H7 (cell line): ENCODE measurements at places on chromosomes 2 and 18. TPM values are rescaled to one million over a fixed set of nuclear protein-coding genes. Genes with fewer than 3 reads are reported as not detected.
A peak's percentile ranks its signal among the peaks of the same experiment; 100 is the strongest.

- peak; percentile 96 for DNase-seq
Observed at GRCh38 chr2:120587279-120587996, 148.2 kb upstream of the GLI2 start.

GRCh38 chr2:223056701-223057418, 4.9 kb downstream of the KCNE4 start:
- DNase-seq, result no peak

SATB2 gene
- 10.3 and 15.7 TPM in 2 replicates for total RNA-seq

DNA sequence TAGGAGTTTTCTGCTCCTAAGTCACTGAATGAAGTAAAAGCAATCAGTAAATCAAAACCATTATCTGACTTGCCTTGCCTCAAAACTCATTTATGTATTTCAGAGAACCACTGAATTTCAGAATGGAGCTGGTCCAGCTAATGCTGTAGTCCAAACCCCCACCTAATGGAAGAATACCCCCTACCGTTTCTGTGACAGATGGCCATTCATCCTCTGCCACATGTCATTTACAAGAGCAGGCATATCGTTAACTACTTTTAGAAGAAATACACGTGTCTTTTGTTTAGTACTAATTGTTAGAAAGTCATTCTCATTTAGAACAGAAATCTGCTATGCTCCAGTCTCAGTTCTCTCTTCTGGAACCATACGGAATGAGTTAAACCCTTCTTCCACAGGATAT, 12.8 kb upstream of the GALNT5 start:
- no peak for DNase-seq

- DNase-seq, result no peak
Observed at GRCh38 chr18:60675126-60675525, 302.6 kb upstream of the MC4R start.

TMEM163 gene
- total RNA-seq, result 0.14 and 0.26 TPM in 2 replicates
